Stomach (tissue), 19 donors: ENCODE measurements at places on chromosomes 6 and 20.

GRCh38 chr20:33444797-33445560 lies 1.4 kb upstream of the SNTA1 start:
- H3K36me3 ChIP-seq = no peaks in the 10 kb centered on the region
- H3K4me3 ChIP-seq = peak overlapping the region; percentile 72
- H3K4me1 ChIP-seq = peaks cover 40% of the 10 kb centered on the region
- no peaks in the 10 kb centered on the region for H3K27me3 ChIP-seq
- DNase-seq = peak; percentile 50

DNA sequence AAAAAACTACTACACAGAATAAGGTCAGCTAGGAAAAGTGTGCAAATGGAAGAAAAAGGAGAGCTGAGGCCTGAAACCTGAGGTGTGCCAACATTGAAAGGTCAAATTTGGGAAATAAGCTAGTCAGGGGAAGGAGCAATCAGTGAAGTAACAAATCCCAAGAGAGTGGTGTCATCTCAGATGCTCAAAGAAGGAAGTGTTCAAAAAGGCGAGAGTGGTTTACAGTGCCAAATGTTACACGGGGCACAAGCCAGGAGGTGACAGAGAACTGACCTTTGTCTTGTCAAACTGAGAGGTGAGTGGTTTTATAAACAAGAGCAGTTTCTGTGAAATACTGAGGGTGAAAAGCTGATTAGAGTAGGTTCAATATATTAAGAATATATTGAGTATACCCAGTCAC lies 83.0 kb upstream of the TCF21 start:
- no peaks in the 10 kb centered on the region for H3K36me3 ChIP-seq
- no peak overlapping the region for H3K27ac ChIP-seq
- no peaks in the 10 kb centered on the region for H3K27me3 ChIP-seq
- H3K4me1 ChIP-seq = no peaks in the 10 kb centered on the region
- DNase-seq = no peak

DNA sequence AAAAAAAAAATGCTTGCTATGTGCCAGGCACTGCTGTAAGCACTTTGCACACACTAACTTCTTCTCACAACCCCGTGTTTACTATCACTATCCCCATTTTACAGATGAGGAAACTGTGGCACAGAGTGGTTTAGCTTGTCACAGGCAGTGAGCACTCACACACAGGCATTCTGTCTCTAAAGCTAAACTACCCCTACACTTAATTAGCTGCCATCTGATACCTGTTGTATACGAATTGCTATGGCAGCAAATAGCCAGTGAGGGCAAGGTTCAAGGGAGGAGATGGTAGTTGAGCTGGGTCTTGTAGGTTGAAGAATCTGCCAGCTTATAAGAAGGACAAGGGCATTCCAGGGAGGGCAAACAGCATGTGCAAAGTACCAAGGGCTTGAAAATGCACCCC lies 5.2 kb downstream of the TNNC2 start:
- H3K27me3 ChIP-seq = no peaks in the 10 kb centered on the region
- H3K4me3 ChIP-seq = no peak overlapping the region
- H3K36me3 ChIP-seq = no peaks in the 10 kb centered on the region
- no peak overlapping the region for H3K27ac ChIP-seq

- H3K27ac ChIP-seq = no peak overlapping the region
- DNase-seq = no peak
- H3K36me3 ChIP-seq = no peaks in the 10 kb centered on the region
- H3K27me3 ChIP-seq = no peaks in the 10 kb centered on the region
- no peaks in the 10 kb centered on the region for H3K4me1 ChIP-seq
Measured at GRCh38 chr6:77561768-77562314, 91.0 kb upstream of the MEI4 start.

DNA sequence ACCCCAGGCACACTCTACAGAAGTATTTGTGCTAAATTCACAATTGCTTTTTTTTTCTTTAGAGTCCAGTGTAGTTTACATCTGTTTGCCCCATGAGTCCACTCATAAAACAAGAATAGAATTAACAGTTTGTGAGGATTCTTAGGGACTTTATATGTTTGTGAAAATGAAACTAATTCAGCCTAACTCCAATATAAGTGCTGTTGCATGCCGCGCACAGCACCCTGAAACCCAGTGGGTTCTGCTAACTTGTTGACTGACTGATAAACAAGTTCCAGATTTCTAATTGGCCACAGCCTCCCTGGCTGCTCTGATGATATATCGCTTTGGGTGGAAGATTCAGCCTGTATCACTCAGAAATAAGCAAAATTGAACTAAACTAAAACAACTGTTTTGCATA lies 561.4 kb downstream of the PKHD1 start:
- H3K36me3 ChIP-seq = no peaks in the 10 kb centered on the region
- H3K27me3 ChIP-seq = no peaks in the 10 kb centered on the region
- no peak overlapping the region for H3K27ac ChIP-seq
- DNase-seq = no peak
